Adrenal gland (tissue), 19 donors: ENCODE measurements at places on chromosomes 7 and 10.
A peak's percentile ranks its signal among the peaks of the same experiment; 100 is the strongest.

DNA sequence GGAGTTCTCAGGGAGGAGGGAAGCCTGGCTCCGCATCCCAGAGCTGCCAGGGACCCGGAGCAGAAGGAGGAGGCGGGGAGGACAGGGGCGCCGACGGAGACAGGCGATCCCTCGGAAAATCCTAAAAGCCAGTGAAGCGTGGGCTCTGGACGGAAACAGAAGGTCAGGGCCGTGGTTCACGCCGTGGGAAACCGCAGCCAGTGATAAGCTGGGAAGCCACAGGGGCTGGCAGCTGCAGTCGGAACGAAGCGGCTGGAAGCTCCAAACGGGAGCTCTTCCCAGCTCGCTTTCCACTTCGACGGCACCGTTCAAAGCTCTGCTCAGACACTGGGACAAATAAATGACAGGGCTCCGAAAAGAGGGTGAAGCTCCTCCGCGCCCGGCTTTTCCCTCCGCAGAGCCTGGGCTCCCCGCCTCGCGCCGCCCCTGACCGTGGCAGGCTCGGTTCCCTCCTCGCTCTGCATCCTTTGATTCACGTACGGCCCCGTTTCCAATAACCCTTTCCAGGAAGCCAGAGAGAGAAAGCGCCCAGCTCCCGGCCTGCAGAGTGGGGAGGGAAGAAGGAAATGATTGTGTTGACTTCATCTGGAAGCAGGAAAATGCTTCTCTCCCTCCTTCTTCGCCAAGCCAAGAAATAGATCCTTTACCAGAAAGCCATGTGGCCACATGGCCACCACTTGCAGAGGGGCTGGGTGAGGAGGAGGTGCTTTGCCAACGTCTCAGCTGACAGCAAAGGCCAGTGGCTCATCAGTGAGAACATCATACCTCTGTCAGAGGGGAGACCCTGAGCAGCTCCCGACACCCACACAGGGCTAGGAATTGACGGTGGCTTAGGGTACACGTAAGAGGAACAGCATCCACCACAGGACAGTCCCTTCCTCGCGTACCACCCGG, 57.4 kb downstream of the ADRB1 start:
- peak; percentile 54 for DNase-seq

DNA sequence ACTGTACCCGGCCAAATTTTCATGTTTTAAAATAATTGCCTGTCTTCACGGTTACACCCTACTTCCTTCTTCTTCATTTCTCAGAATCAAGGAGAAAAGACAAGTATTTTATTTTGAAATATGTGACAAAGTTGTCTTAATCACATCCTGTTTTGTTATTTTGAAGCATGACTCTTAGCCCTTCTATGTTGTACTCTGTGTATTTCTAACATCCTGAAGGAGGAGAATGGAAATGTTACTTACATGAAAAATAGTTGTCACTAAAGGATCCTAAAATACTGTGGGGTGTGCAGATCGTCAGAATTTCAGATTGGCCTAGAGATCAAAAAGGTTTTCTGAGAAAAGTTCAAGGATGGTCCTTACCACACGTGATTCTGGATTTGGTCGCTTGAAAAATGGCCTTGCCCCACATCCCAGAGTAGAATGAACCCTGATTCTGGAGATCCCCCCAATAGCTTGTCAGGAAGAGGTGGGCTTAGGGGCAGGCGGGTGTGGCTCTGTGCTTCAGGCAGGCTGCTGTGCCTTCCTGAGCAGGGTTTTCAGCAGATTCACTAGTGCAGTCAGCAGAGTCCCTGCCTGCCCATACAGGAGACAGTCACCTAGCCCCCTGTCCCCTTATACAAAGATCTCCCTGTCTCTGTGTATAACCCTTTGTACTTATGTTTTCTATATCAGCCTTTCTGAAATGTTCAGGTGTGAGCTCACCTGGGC, 8.6 kb downstream of the UPP1 start:
- no peak for DNase-seq

DNA sequence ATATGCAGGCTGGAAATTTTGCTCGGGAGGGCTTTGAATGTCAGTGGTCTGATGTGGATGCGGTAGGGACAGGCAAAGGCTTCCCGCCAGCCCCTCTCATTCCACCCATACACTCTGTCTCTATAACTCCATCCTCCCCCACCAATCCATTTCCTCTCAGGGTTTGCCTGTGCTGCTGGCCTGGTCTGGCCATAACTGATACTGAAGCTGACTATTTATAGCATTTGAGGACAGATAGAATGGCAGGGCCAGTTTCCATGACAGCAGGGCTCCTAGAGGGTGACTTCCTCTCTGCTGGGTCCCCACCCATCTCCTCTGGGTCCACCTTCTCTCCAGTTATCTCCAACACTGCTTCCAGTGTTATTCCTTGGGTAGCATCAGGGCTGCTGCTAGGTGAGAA, 6.6 kb upstream of the PDLIM1 start:
- DNase-seq, result no peak

GRCh38 chr7:22447762-22448161, 52.2 kb downstream of the STEAP1B start:
- no peak for DNase-seq

DNA sequence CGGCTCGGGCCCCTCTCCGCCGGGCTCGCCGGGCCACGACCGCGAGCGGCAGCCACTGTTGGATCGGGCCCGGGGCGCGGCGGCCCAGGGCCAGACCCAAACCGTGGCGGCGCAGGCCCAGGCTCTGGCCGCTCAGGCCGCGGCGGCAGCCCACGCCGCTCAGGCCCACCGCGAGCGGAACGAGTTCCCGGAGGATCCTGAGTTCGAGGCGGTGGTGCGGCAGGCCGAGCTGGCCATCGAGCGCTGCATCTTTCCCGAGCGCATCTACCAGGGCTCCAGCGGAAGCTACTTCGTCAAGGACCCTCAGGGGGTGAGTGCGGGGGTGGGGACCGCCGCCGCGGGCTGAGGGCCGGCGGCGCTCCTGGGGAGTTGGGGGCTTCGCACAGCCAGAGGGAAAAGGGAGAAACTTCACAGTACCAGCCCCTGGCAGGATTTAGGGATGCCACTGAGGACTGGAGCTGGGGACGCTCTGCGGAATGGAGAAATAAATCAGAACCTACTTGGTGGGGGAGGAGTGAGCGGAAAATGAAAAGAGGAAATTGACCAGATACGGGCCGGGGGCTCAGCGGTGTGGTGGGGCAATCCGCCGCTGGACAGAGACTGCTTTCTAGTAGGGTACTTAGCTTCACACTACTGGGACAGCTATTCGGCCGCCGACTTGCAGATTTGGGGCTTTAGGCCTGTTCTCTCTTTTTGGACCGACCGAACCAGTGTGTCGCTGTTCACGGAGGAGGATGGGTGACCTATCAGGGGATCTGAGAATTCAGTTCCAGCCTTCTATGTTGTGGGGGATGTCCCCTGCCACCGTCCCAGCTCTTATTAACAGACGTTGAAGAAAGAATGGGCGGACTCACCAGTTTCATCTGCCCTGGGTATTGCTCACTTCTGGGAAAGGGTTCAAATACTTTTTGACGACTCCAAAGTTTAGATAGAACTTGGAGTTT, 669 bp downstream of the PI4K2A start:
- DNase-seq, result peak; percentile 54

- no peak for DNase-seq
These were observed 4.4 kb upstream of the ATXN7L1 start for GRCh38 chr7:105880571-105881330.

GRCh38 chr10:75959209-75959608, 527.8 kb downstream of the LRMDA start:
- DNase-seq, result peak; percentile 31

- DNase-seq, result peak; percentile 37
These were observed 516.4 kb upstream of the ZMIZ1 start for GRCh38 chr10:78552261-78552811.

DNA sequence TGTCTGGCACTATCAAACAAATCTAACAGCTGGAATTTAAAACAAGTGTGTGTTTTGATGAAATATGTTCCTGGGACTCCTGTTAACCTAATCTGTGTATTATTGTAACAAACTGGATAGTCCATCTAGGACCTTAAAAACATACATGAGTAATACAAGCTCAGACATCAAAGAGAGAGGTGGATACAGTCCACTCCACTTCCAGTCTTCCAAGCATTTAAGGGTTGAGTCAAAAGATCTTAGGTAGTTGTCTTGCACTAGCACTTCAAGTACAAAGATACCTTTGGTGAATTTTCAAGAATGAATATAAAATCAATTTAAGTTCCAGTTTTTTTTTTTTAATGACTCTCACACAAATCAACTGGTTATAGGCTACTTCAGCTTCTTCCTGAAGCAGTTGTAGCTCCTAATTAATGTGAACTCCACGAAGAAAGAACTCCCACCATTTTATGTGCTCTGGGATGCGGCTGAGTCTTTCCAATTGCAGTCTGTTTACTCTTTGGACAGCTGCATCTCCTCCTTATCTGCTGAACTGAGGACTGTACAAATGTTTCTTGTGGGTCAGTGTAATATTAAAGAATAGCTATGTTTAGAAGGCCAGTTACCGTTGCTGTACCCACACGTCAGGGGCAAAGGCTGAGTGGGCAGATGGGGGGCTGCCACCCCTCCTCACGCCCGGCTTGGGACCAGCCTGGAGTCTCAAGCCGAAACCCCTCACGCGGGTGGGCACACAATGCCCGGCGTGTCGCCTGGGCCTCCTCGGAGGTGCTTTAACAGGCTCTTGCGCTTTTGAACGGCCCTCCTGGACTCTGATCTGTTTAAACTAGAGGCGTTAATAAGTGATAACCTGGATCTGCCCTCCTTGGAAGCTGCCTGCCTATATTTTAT, 2.9 kb upstream of the IGF2BP3 start:
- DNase-seq, result no peak

GRCh38 chr7:106205621-106206222, 79.1 kb downstream of the NAMPT start:
- DNase-seq, result no peak

- no peak for DNase-seq
These were observed 141.3 kb upstream of the TMEM106B start for GRCh38 chr7:12069757-12070156.

- no peak for DNase-seq
These were observed 11.5 kb downstream of the MYL10 start for GRCh38 chr7:101617451-101618206.

- no peak for DNase-seq
These were observed 26.6 kb downstream of the WNT8B start for GRCh38 chr10:100489396-100489795.

- DNase-seq, result no peak
These were observed 419.8 kb downstream of the GRID1 start for GRCh38 chr10:85946713-85947326.

GRCh38 chr7:151694828-151695580, 175.3 kb upstream of the RHEB start:
- peak; percentile 91 for DNase-seq
